Cortex of kidney (tissue), 1 donor: ENCODE measurements at places on chromosomes 2 and 18.

- no peak for DNase-seq
These were observed at the start of gene CGREF1 for GRCh38 chr2:27118525-27119329. Gene CGREF1 (minus strand): TSS chr2:27119128. CDS start chr2:27104366, 14,762 bp downstream.

- no peak for DNase-seq
These were observed 1.8 kb downstream of the UPP2 start for GRCh38 chr2:158103411-158104012.

DNA sequence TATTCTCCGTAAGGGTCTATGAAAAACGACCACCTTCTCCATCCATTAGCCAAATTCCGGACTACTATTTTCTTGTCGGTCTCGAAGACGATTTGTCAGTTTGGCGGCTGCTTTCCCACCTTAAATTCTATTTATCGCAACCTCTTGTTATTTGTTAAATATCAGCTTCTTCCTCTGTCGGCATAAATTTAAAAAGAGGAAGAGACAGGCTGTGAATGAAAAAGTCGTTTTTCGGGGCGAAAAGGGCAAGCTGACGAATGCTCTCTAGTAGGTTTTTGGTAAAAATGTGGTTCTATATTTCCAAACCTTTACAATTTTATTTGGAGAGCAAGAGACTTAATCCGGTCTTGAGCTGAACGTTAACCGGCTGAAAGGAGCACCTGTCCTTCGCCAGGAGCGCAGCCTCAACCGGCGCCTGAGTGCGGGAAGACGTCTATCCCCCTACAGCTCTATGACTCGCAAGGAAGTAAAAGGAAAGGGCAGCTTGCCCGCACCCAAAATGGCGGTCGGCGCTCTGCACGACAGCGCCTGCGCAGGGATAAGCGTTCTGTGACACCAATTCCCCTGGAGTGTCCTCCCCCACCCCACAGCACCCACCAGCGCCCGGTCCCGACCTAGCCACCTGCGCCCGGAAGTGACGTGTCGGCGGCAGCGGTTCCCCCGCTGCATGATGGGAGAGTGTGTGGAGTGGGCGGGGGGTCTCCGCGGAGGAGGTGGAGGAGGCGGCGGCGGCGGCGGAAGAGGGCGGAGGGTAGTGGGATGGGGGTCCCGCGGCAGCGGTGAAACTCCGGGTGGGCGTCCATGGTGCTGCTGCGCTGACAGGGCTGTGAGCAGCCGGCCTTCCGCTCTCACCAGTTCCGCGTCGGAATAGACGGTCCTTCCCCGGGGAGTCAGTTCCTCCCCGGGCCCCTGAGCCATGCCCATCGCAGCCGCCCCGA, at the start of gene AFTPH:
Gene AFTPH (plus strand): TSS at position 663 of the 938 bp plus-strand sequence. CDS start 27,147 bp downstream, outside the sequence.
- peak; percentile 91 for DNase-seq

DNA sequence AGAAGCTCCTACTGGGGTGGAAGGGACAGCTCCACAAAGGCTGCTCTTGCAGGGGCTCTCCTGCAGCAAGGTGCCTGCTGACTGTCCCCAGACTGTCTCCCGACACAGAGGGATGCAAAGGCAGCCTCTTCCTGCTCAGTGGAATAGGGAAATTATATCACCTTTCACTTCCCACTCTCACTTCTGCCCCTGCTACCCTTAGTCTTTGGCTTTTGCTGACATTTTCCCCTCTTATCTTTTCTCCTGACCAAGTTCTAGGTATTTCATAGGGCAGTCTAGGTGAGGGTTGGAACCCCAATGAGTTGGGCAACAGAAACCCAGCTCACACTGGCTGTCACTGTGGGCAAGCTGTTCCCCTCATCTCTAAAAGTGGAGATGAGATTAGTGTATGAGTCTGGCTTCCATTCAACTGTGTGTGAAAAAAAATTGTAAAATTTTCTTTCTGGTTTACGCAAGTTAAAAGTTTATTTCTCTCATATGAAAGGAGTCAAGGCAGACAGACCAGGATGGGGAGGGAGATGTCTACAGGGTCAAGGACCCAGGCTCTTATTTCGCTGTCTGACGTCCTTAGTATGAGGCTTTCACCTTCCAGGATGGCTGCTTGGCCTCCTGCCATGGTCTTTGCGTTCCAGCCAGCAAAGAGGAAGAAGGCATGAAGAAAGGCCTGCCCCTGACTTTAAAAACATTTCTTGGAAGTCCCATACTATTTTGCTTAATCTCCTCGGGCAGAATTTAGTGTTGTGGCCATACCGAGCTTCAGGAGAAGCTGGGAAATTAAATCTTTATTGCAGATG, 7.5 kb upstream of the MOCOS start:
- no peak for DNase-seq

GRCh38 chr2:69227716-69228115, 159.3 kb downstream of the GFPT1 start:
- DNase-seq: no peak
